ENCODE measurements at places on chromosomes 6 and 20.

GRCh38 chr20:57237585-57237953 lies 28.9 kb downstream of the BMP7 start:
- no peak for DNase-seq

DNA sequence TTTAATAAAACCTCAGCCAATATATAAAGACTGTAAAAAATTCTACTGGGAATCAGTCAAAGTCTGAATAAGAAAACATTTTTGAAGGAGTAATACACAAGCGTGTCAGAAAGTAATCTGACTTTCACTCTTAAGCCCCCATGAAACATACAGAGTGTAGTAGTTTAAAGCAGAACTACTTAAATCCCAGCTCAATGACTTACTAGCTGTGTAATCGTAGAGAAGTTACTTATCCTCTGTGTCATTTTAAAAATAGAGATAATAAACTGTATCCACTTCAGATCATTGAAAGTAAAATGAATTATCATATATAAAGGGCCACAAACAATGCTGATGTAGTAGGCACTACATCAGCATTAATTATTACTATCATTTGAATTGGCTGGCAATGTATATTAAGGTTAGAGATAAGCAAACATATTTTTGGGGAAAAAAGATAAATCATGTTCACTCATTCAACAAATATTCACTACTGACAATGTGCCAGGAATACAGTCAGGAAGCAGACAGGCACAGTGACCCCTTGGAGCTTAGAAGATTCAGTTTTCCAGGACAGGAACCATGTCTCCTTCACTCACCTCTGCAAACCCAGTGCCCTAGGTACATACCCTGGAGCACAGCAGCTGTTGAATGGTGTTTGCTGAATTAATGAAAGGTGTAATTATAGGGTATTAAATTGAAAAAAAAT lies 14.4 kb downstream of the REPS1 start:
- no peak for DNase-seq

DNA sequence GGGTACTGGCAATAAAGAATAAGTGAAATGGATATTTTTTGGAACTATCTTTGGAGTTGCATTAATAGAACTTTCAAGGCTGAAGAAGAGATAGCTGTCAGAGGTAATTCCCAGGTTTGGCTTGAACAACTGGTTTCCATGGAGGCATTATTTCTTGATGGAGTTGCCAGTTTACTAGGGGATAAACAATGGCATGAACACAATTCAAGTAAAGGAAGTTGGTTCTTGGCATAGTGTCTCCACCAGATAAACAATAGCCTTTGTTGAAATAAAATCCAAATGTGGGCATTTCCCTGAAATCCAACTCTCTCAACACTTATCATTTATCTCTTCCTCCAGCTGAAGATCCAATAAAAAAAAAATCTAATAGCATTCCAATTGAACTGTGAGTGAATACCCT lies 454.9 kb downstream of the C6orf118 start:
- no peak for DNase-seq

- DNase-seq = peak; percentile 21
These were observed 5.4 kb upstream of the TUBB2A start for GRCh38 chr6:3162565-3163247.

DNA sequence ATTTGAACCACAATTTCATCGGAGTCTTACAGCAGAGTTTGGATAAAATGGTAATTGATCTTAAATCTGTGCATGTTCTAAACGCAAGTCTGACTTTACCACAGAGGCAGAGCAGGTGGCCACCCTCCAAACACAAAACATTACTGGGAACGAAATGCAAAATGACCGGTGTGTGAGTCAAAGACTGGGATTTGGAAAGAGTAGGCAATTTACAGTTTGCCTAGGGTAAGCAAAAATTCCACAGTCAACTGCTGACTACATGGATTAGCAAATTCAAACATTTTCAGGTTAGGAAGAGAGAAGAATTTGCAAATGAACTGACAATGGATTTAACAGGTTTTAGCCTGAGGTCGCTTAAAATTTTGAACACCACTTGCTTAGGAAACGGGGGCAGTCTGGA lies 444.4 kb downstream of the HDGFL1 start:
- no peak for DNase-seq

DNA sequence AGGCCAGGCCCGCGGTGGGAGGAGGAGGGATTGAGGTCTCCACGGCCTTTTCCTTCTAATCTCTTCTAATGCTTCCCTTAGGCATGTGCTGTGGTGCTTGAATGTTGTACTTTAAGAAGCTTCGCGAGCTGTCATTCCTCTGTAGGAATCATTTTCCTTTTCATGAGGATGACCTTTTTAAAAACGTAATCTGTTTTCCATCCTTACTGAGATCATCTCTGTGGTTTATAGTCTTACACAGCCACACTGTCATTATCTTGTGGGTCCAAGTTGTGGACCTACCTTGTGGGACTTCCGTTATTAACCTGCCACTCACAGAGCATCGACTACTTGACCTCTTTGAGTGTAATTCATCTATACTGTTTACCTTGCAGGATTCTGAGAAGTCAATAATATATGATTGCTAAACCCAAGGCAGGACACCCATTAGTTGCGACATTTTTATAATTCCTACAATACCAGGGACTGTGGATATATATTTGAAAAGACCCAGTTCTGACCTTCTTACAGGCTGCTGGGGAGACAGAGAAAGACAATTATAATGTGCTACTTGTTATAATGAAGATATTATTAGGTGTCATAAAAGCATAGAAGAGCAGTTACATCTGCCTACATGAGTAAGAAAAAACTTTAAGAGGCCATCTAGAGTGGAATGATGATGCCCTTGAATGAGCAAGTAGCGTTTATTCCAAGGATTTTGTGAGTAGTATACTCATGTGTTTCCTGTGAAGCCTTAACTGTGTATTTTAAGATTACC lies 842 bp downstream of the SLC25A27 start:
- no peak for DNase-seq

- DNase-seq = no peak
These were observed 54.4 kb upstream of the CCDC28A start for GRCh38 chr6:138719011-138719635.

DNA sequence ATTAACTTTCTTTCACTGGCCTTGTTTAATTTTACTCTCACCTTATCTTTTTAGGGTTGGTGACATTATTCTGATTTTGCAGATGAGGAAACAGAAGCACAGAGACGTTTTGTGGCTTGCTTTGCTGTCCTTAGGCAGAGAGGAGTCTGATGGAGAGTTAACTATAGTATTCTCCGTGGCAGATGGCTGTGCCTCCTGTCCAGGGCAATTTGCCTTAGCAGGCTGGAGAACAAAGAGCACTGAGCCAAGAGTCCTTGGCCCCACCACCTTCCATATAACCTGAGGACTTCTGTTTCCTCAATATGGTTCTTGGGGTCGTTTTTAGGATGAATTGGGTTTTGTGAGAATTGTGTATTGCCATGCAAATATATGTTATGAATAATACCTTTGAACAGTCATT lies 71.4 kb upstream of the BACH2 start:
- no peak for DNase-seq

DNA sequence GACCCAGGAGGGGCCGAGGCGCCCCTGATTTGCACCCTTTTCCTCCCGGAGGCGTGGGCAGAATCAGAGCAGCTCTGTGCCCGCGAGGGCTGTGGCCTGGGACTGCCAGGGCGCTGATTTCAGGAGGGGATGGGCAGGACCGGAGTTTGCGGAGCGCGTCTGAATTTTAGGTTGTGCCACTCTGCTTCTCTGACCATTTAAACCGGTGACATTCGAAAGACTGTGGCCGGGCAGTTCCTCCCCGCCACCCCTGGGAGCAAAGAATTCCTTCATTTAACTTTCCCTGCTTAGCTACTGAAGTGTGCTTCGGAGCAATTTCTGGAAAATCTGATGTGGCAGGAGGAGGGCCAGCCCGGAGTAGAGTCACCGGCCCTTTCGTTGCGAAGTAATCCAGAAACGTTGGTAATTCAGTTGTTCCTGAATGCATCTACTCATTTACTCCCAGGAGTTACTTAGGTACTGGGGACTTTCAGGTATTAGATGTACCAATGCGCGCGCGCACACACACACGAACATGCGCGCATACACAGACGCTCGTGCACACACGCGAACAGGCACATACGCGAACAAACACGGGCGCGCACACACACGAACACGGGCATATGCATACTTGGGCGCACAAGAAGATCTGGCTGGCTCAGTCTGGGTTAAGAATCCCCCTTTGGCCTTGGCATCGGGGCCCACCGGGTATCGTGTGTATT lies 568 bp downstream of the CCDC170 start:
- no peak for DNase-seq

DNA sequence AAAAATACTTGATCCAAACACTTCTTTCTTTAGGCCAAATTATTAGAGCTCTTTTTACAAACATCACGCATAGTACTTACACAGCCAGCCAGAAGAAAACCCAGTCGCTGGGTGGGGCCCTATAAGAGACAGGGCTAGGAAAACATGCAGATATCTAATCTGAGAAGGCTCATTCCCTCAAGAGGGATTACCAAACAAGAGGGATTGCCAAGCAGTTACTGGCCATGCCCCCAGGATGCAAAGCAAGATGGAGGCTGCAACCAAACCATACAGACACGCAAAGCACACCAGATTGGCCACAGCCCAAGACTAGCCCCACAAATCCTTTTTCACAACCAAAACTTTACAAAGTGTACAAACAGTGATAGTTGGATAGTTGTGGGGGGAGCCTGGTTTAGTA lies 1235.4 kb upstream of the GJE1 start:
- DNase-seq = no peak

DNA sequence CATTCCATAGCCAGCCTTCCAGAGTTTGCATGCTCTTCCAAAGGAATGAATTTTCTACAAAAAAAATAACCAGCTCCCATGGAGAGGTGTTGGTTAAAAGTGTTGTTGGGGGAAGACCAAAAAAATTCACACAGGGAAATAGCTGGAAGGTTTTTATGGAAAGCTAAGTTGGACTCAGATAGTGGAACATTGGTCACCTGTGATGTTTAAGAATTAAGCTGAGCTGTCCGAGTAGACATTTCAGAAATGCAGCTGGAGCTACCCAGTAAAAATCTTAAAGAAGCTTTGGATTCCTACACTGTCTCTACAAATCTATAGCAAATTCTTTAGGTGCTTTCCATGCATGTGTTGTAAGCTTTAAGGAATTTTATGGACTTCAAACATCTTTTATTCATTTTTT lies 155.5 kb downstream of the THBS2 start:
- no peak for DNase-seq

GRCh38 chr20:831251-831650 lies 2.3 kb upstream of the FAM110A start:
- no peak for DNase-seq

DNA sequence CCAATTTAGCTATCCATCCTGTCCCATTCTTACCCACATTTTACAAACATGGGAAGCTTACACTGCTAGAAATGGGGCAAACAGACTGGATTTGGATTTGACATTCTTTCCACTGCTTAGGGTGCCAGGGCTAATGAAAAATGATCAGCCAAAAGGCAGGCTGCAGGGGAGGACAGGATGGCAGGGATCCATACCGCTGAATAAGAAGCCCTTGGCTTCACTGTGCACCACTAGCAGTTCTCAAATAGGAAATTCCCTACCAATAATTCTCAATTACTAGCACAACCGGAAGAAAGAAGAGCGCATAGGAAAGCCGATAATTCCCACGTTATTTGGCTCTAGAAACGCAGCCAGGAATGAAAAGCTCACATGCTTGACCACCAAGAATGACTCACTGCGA lies 73.1 kb downstream of the NDUFAF5 start:
- DNase-seq = no peak

DNA sequence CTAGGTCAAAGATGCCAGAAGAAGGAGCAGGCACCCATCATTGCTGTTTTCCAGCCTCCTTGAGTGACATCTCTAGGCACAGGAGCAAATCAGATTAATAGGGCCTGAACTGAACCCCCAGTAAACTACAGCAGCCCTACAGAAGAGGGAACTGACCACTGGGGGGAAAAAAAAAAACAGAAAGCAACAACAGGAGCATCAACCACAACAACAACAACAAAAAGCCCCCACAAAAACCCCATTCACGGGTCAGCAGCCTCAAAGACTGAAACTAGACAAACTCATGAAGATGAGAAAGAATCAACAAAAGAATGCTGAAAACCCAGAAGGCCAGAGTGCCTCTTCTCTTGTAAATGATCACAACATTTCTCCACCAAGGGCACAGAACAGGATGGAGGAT lies 537.4 kb upstream of the BTBD3 start:
- no peak for DNase-seq

DNA sequence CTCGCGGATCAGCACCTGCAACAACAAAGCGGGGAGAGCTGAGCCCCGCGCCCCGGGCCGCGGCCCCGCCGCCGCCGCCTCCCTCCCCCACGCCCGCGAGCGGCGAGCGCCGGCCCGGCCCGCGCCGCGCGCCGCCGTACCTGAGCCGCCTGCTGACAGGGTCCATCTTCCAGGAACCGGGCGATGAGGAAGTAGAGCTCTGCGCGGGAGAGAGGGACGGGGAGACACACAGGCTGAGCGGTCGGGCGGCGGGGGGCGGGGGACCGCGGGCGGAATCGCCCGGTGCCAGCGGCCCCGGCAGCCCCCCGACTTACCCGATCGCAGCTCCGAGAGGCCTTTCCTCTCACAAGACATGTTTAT lies 359 bp downstream of the PHIP start:
- DNase-seq = no peak

- DNase-seq = no peak
These were observed 53.1 kb downstream of the IL20RA start for GRCh38 chr6:136991646-136992045.

DNA sequence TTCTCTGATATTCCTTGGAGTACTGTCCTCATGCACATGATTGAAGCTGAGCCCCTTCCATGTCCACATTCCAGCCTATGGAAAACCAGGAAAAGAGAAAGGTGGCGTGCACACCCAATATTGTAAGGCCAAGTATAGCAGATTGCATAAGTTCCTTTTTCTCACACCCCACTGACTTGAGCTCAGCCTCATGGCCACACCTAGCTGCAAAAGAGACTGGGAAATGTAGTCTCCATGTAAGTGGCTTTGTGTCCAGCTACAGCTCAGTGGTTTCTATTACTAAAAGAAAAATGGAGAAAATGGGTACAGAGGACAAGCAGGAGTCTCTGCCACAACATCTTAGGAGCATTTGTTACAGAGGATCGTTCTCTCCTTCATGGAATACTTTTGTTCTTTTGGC lies 10.8 kb upstream of the UST start:
- DNase-seq = no peak

GRCh38 chr6:17714879-17715851 lies 8.4 kb upstream of the NUP153 start:
- DNase-seq = peak; percentile 24

DNA sequence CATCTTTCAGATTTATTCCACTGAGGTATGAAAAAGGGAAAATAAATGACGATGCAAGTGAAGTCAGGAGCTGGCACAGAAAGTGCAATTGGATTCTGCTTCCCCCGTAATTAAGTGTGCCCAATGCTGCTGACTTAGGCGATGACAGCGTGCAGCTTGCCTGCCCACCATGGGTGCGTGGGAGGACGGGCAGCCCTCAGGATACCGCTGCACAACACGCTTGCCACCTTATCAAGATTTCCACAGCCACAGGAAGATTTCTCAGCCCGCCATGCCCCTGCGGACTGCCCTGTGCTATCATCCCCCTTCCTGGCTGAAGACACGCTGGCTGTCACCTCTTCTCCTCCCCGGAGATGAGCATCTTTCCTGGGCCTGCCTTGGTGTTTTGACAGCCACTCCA lies 103.3 kb upstream of the BACH2 start:
- no peak for DNase-seq

- DNase-seq = no peak
These were observed 66.6 kb downstream of the ALDH8A1 start for GRCh38 chr6:134883314-134883713.
